ENCODE measurements at places on chromosomes 16 and 17. TPM values are rescaled to one million over a fixed set of nuclear protein-coding genes. Genes with fewer than 3 reads are reported as not detected.

DNA sequence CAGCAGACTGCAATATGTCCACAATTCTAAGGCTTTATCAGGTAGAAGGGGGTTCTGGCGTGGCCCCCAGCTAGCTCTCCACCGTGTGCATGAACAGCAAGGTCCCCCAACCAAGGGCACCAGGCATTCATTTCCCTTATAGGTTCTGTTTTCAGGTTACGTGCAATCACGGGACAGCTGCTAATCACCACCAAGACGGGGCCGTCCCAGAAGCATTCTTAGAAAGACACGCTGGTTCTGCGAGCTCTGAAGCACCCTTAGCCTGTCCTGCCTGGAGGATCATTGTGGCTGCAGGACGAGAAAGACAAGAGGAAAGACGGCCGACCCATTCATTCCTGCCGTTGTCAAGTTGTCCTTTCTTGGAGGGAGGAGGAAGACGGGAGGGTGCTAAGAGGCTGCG is 302.9 kb downstream of the SOX9 start:
- H3K36me3 ChIP-seq, result no peaks in the 10 kb centered on the region
- DNase-seq, result no peak
- H3K27ac ChIP-seq, result no peak overlapping the region
- no peaks in the 10 kb centered on the region for H3K27me3 ChIP-seq
- H3K4me3 ChIP-seq, result no peak overlapping the region

GRCh38 chr16:3577302-3577752 is at the start of gene NLRC3:
NLRC3 (minus strand) TSS chr16:3577403; CDS start chr16:3565036, 12,367 bp downstream.
- H3K36me3 ChIP-seq, result no peaks in the 10 kb centered on the region
- DNase-seq, result no peak
- H3K4me1 ChIP-seq, result no peaks in the 10 kb centered on the region
- H3K4me3 ChIP-seq, result no peak within 1 kb of the TSS

GRCh38 chr17:8922451-8922850 is 43.1 kb downstream of the PIK3R5 start:
- H3K4me1 ChIP-seq, result no peaks in the 10 kb centered on the region
- H3K4me3 ChIP-seq, result no peak overlapping the region
- H3K27ac ChIP-seq, result no peak overlapping the region
- no peak for DNase-seq
- H3K36me3 ChIP-seq, result no peaks in the 10 kb centered on the region
- no peaks in the 10 kb centered on the region for H3K27me3 ChIP-seq

DNA sequence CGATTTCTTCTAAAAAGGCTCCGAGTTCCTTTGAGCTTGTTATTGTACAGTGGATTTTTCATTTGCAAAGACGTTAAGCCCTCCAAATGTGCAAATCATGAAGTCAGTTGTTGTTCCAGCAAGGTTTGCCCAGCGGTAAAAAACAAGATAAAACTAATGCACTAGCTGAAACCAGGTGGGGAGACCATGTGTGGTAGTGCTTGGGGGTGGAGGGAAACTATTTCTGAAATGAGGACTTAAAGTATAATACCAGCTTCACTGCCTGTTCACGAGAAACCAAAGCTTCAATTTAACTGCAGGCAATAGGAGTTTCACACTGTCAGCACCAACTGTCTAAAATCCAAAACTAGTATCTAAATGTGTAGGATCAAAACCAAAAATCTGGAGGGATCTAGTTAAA is 22.3 kb downstream of the SMARCE1 start:
- H3K4me3 ChIP-seq, result no peak overlapping the region
- peaks cover 30% of the 10 kb centered on the region for H3K36me3 ChIP-seq
- DNase-seq, result no peak
- no peaks in the 10 kb centered on the region for H3K4me1 ChIP-seq
- H3K27me3 ChIP-seq, result peaks cover 12% of the 10 kb centered on the region
- no peak overlapping the region for H3K27ac ChIP-seq

- H3K36me3 ChIP-seq, result no peaks in the 10 kb centered on the region
- no peaks in the 10 kb centered on the region for H3K4me1 ChIP-seq
- H3K27ac ChIP-seq, result no peak overlapping the region
- H3K27me3 ChIP-seq, result peaks cover 13% of the 10 kb centered on the region
Measured at GRCh38 chr17:909642-910323, 69.8 kb downstream of the NXN start.

The TBX6 gene
- 0.51 TPM for total RNA-seq

The GSPT1 gene
- 210 TPM for total RNA-seq

- H3K27me3 ChIP-seq, result no peaks in the 10 kb centered on the region
- H3K4me3 ChIP-seq, result no peak overlapping the region
- H3K27ac ChIP-seq, result no peak overlapping the region
- no peak for DNase-seq
- H3K4me1 ChIP-seq, result no peaks in the 10 kb centered on the region
Measured at GRCh38 chr16:82432261-82432660, 194.5 kb upstream of the CDH13 start.
